ENCODE measurements at places on chromosomes 13 and 19.

DNA sequence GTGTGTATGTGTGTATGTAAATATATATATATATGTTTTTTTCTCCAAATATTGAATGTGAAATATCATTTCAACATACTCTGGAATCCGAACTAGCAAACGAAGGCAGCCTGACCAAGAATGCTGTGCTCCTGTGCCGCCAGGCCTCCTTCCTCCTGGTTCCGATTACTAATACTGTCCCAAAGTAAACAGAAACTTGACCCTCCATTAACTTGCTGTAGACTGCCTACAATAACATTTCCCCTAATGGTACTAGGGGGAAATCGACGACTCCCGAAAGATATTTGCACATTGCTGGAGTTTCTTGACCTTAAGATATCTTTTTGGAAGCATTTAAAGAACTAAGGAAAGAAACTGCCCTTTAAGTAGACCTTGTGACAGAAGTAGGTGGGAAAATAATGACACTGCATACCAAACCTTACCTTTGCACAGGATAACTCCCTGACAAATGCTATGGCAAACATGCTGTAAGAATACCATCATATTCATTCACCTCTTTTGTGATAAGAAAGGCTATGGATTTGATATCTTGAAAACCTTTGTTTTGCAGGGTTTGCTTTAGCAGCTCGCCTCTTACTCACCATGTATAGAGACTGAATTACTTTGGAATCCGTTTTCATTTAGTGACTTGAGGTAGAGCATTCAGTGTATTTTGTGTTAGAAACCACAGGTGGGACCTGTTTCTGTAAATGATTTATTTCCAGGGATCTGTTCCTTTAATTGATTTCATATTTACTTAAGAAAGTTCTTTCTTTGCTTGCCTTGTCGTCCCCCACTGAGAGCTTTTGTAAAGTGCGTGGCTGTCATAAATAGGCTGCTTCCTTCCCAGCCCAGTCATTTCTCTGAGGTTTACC, 80.1 kb downstream of the KLF5 start:
- no peak for DNase-seq

DNA sequence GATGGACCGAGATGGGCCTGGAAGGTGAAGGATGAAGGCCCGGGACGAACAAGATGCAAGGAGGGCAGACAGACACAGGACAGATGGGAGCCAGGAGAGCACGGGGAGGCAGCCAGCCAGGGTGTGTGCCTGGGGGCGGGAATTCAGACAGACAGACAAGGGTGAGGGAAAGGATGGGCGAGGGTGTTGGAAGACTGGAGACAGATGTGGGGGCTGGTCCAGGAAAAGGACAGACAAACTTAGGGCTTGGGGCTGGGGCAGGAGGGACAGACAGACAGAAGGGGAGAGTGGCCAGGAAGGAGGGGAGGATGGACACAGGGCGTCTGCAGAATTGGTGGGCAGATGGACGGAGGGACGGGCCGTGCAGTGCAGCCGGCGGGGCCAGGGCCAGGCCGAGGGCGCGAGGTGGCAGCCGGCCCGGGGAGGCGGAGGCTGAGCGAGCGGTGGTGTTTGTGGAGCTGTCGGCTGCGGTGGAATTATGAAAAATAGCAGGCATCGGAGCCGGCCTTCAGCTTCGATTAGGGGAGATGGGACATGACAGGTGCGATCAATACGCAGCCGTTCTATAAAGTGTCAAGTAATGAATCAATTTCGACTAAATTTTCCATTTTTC, 4.6 kb upstream of the ERFL start:
- DNase-seq: no peak

- DNase-seq: no peak
Observed at GRCh38 chr19:33828266-33829075, 31.8 kb downstream of the KCTD15 start.

- DNase-seq: no peak
Observed at GRCh38 chr13:78046331-78046730, 127.7 kb upstream of the EDNRB start.

DNA sequence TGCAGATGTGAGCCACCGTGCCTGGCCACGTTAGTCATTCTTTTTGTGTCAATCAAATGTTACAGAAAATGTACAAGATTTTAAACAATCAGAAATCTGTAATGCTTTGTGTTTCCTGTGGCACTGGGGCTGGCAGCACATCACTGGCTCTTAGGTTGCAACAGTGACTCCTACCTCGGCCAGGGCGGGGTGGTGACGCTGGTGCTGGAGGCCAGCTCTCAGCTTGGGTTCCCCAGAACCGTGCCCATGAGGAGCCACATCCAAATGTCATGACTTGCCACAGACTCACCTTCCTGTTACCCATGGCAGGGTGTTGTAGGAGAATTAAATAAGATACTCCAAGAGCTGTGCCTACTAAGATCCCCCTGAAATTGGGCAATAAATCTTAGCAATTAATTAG, 161.7 kb downstream of the TEX29 start:
- DNase-seq: no peak

GRCh38 chr13:109646423-109646822, 140.0 kb downstream of the IRS2 start:
- no peak for DNase-seq

GRCh38 chr19:42248270-42249148, 6.1 kb upstream of the GSK3A start:
- DNase-seq: no peak

DNA sequence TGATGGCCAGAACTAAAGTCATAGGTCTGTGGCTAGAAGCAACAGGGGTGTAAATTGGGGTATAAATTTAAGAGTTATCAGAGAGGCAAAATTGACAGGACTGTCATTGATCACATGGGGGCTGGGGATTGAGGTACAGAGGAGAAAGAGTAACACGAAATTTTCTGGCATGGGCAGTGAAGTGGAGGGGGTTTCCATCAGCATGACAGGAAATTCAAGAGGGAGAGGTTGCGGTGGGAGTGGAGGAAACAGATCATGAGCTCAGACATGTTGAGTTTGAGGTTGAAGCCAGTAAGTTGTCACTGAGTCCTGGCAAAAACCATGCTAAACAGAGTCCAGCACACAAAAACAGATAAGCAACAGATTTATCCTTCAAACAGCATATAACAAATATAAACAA, 192.1 kb upstream of the TSC22D1 start:
- DNase-seq: no peak
